ENCODE measurements at places on chromosomes 1 and 21. TPM values are rescaled to one million over a fixed set of nuclear protein-coding genes. Genes with fewer than 3 reads are reported as not detected.

DNA sequence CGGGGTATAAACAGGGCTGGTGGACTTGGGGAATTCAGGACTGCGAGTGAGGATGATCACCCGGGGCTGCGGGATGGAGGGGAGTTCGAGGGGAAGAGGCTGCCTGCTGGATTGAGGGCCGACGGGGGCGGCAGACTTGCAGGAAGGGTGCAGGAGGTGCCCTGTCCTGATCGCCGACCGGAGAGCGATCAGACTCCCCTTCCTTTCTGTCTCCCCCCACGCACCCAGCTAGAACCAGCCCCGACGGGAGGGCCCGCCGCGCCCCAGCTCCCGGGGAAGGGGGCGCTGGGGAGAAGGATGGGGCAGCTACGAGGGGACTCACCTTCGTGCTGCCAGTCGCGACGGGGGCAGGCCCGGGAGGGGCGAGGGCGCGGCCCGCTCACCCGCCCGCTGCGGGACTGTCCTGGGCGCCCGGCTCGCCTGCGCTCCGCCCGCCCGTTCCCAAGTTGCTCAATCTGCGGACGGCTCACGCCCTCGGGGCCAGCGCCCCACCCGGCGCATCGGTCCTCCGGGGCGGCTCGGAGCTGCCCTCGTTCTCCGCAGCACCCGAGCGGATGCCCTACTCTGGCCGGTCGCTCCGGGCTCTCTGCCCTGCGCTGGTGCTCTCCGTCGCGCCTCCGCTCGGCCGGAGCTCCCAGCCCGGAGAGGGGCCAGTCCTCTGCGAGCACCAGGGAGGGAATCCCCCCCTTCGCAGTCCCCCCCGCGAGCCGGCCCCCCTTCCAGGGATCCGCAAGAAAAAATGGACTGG is at the start of gene RSPO1:
Gene RSPO1, minus strand, starts transcription at position 649 of the 748 bp plus-strand sequence. CDS start 5,231 bp downstream, outside the sequence.
- DNase-seq = peak; percentile 21

DNA sequence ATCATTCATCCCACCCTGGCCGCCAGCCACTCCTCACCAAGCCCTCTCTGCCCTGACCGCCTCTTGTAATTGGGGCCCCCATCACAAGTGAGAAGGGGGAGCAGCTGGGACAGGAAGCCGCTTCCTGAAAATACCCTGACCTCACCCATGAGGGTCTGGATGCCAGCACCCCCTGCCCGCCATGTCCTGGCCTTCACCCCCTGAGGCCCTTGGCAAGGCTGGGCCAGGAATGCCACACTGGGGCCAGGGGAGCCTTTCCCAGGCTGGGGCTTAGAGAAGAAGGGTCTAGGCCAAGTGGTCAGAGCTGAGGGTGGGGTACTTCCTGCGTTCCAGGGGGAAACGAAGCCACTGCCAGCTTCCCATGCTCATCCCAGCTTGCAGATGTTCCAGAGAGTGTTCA is 60.5 kb downstream of the TAS1R2 start:
- DNase-seq = no peak

DNA sequence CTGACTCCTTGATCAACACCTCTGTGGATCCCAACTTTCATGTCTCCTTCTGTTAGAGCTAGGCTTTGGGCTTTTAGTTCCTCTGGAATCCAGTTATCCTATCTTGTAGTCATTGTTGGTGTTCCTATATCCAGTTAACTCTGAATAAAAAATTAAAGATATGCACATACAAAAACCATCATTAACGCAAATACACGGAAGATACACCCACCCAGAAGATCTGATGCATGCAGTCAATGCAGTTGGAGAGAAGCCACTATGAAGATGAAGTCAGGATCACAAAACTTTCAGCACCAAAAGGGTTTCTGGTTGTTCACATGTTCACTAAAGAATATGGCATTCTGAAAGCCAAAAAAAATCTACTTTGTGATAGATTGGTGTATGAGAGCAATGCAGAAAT is 123.6 kb upstream of the LHX8 start:
- no peak for DNase-seq

DNA sequence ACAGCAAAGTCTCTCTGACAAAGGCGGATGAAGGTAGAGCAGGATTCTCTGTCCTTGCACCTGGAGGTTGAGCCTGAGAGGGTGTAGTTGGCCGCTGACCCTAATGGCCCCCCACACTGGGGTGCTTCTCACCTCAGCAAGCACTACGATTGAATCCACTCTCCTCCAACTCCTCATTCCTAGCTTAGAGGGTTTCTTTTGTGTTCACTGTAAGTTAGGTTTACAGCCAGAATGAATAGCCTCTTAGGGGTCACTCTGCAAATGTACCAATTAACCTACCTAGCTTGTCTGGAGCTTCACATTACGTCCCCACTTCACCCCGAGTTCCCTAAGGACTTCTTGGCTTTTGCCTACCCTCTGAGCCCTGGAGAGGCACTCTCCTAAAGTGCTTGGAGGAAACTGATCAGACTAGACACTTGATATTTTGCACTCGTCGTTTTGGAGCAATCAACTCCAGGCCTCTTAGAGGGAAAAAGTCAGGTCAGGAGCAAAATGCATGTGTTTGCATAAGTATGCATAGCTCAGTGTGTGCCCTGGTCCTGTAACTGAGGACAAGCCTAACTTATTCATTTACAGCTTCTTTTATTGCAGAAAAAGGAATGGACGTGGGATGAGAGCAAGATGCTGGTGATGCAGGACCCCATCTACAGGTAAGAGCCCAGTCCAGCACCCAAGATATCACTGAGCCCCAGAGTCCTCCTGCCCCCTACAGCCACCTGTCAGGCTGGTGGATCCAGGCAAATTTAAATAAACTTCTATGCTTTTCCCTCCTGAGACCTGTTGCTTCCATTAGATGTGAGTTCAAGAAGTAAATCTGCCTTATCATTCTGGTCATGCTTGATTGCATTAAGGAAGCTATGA is 76.4 kb downstream of the SPATA46 start:
- DNase-seq = no peak

GRCh38 chr1:33128781-33129180 is 47.8 kb downstream of the AZIN2 start:
- DNase-seq = no peak

DNA sequence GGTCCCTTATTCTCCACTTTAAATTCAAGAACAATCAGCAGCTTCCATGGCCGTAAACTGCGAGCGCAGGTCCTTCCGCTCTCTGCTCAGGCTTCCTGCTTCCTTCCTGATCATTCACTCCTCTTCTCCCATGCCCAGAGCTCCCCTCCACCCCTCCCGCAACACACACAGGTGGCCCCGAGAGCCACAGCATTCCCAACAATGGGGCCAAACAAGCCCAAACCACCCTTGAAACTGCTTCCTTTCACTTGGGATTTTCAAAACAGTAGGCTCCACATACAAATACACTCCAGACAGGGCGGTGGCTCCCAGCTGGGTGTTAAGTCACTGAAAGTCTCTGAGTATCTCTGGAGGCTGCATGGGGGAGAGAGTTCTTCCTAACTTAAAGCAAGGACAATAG is 11.4 kb downstream of the FAM89A start:
- DNase-seq = no peak

- DNase-seq = no peak
These were observed 30.0 kb upstream of the RALGPS2 start for GRCh38 chr1:178694923-178695525.

DNA sequence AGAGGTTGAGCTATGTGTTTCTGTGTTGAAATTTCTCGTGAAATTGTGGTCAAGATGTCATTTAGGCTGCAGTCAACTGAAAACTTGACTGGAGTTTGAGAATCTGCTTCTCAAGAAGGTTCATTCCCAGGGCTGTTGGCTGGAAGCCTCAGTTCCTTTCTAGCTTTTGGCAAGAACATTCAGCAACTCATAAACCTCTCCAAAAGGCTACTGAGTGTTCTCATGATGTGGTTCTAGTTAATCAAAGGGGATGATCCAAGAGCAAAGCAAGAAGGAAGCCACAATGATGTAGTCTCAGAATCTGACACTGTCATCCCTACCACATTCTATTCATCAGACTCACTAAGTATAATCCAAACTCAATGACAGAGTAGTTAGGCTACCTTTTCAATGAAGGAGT is 66.6 kb downstream of the SPATA6 start:
- DNase-seq = no peak

DNA sequence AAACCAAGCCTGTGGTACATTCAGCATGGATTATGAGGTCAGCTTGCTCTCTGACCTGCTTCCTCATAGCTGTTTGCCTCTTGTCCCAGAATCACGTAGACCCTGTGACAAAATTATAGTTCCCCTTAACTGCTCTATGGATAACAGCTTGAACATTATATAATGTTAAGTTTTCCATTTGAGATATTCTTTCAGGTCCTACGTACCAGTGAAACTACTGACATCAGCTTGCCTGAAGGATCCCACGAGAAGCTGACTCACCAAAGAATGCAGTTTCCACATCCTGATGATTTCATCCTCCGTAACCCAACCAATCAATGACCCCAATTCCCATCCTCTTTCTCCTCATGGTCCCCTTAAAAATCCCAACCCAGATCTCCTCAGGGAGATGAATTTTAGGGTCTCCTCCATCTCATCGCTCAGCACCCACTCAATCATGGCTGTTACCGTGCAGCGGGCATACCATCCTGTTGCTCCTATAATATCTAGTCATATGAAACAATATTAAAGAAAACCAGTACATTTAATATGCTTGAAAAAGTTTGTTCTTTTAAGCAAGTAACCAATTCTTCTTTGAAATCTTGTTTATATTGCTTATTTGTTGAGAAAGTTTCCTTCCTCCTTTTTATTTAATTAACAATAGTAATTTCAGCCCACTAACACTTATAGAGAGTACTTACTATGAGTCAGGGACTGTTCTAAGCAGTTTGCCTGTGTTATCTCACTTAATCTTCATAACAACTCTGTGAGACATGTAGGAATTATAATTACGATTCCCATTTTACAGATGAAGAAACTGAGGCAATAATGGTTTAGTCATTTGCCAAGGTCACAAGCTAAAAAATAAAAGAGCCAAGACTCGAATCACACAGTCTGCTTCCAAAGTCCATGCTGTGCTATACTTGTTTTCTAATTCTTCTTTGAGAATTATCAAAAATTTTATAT is 27.4 kb downstream of the CHML start:
- peak; percentile 21 for DNase-seq

- peak; percentile 93 for DNase-seq
These were observed 53.3 kb upstream of the SYT14 start for GRCh38 chr1:209884665-209885117.

GRCh38 chr1:182890927-182891610 is 51.9 kb downstream of the DHX9 start:
- no peak for DNase-seq

DNA sequence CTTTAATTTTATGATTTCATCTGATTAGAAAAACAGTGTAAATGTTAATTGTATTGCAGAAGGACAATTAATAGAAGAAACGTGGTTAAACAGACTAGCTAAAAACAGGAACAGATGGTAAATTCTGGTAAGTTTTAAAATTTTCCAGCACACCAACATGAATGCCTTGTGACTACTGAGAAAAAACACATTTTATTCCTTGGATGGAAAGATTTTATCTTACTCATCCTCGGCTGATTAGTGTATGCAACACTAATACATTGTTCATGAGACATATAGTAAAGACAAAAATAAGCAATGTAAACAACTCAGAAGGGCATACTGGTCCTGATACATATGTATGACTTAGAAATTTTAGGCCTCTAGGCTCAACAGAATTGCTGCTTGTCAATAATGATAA is 4.9 kb upstream of the AK5 start:
- DNase-seq = no peak

- peak; percentile 64 for DNase-seq
These were observed 17.9 kb downstream of the HIVEP3 start for GRCh38 chr1:41900603-41901444.

DNA sequence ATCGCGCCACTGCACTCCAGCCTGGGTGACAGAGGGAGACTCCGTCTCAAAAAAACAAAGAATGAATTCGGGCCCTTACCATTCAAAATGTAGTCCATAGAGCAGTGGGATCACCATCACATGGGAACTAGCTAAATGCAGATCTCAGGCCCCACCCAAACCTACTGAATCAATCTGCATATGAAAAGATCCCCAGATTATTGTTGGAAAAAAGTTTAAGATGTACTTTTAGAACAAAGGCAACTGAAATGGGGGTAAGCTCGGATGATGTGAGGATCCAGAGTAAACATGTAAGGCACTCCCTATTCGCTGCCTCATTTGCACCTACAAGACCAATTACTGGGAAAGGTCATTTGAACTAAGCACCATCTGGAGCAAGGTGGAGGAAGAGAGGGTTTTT is 803 bp upstream of the FLAD1 start:
- DNase-seq = no peak

GRCh38 chr1:78340006-78340405 is 150.8 kb upstream of the PTGFR start:
- no peak for DNase-seq

- DNase-seq = no peak
These were observed 17.2 kb downstream of the KAZN start for GRCh38 chr1:14615549-14616218.

GRCh38 chr1:27934818-27935549 is at the start of gene SMPDL3B:
TSS of gene SMPDL3B (plus strand) at chr1:27935000. CDS start at chr1:27935184, 184 bp downstream.
- peak; percentile 70 for DNase-seq

DNA sequence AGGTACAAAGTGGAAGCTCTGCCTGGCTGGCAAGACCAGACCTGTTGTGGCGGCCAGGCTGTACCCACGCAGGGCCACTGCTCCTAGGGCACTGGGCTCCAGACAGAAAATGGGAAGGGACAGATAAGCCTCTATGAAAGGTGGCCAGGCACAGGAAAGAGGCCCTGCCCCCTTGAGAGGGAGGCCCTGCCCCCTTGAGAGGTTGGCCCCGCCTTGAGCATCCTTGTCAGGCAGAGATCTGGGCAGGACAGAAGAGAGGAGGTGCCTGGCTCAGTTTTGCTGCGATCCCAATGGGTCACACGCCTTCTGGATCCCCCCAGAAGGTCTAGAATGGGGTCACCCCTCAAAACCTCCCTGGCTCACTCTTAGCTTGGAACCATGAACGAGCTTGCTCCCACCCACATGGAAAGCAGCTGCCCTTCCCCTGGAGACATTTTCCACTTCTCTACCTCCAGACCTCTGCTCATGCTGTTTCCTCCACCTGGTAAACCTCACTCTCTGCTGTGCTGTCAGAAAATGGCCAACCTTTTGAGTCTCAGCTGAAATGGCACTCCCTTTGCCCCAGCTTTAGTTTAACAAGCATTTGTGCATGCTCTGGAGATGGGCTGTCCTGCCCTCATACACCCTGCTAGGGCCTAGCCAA is 17.5 kb upstream of the ECE1 start:
- no peak for DNase-seq

- peak; percentile 26 for DNase-seq
These were observed 9.1 kb upstream of the COA7 start for GRCh38 chr1:52706941-52707926.

DNA sequence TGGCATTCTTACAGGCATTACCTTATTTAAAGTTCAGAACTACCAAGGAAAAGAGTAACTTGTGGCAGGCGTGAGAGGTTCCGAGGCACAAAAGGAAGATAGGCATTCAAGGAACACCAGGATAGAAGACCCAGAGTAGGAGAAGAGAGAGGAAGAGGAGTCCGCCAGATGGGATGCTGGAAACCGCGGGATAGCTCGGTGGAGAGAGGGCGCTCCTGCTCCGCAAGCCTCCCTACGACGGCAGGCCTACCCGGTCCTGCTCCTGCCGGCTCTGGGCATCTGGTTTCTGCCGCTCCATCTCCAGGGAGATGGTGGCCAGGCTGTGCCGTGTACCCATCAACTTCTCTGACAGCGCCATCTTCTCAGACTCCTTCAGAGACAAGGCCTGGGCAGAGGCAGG is 5.4 kb upstream of the NBPF1 start:
- DNase-seq = no peak

Gene TTC22
- 8.5 TPM for total RNA-seq

Gene TCHHL1
- total RNA-seq = not detected

Gene OR2G6
- not detected for total RNA-seq

Gene HOOK1
- total RNA-seq = 36.8 TPM

Gene ERICH3
- 0.47 TPM for total RNA-seq

Gene HMGCS2
- total RNA-seq = 188 TPM

Gene CCDC27
- 0.17 TPM for total RNA-seq

Gene ADORA1
- 2.4 TPM for total RNA-seq

Gene OR6N2
- total RNA-seq = not detected

Gene SPOCD1
- total RNA-seq = 1.4 TPM

Measured in hepatocyte (in vitro differentiated cells).